Activated T-cell treated with anti-CD3 and anti-CD28 coated beads, Interleukin-2, amount 50 U/mL, for 72 hours (primary cell): ENCODE measurements at places on chromosomes 5 and 9. TPM values are rescaled to one million over a fixed set of nuclear protein-coding genes. Genes with fewer than 3 reads are reported as not detected.

DNA sequence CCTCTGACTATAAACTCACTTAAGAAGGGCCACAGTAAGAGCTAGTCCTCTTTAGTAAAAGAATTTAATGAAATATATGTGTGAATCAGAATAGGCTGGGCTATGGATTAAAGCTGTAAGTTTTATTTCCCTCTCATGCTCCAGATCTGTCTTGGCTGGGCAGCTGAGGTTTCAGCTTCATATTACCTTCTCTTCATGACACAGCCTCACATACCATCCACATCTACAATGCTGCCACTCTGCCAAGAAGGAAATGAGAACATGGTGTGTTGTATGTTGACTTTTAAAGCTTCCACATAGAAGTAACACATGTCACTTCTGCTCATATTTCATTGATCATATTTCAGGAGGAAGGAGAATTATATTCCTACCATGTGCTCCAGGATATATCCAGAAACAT is 776.0 kb upstream of the ACO1 start:
- no peak for DNase-seq
- no peaks in the 10 kb centered on the region for H3K27me3 ChIP-seq
- no peak overlapping the region for H3K4me3 ChIP-seq
- no peak overlapping the region for H3K27ac ChIP-seq

DNA sequence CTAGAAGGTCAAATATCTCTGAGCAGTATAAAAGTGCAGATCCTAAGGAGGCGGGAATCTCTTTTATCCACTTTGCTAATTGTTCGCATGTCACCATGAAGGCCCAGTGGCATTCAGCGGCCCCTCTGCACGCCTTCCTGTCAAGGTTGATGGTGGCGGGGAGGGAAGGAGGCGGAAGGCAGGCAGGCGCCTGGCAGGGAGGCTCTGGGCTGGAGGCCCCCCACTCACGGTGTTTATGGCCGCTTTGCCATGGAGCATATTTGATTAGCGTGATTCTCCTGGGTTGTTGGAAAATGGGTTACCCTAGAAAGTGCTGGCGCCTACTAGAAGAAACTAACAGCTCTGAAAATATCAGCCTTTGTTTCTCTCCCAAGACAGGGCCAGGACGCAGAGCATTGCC is 209.6 kb downstream of the FSTL4 start:
- no peak for DNase-seq
- peaks cover 29% of the 10 kb centered on the region for H3K4me1 ChIP-seq
- no peak overlapping the region for H3K27ac ChIP-seq
- H3K27me3 ChIP-seq, result no peaks in the 10 kb centered on the region

GRCh38 chr5:37637165-37637845 is 202.5 kb downstream of the GDNF start:
- no peak overlapping the region for H3K4me3 ChIP-seq
- H3K27me3 ChIP-seq, result no peaks in the 10 kb centered on the region
- H3K36me3 ChIP-seq, result peaks cover 8% of the 10 kb centered on the region
- DNase-seq, result no peak
- H3K27ac ChIP-seq, result no peak overlapping the region
- no peaks in the 10 kb centered on the region for H3K4me1 ChIP-seq

DNA sequence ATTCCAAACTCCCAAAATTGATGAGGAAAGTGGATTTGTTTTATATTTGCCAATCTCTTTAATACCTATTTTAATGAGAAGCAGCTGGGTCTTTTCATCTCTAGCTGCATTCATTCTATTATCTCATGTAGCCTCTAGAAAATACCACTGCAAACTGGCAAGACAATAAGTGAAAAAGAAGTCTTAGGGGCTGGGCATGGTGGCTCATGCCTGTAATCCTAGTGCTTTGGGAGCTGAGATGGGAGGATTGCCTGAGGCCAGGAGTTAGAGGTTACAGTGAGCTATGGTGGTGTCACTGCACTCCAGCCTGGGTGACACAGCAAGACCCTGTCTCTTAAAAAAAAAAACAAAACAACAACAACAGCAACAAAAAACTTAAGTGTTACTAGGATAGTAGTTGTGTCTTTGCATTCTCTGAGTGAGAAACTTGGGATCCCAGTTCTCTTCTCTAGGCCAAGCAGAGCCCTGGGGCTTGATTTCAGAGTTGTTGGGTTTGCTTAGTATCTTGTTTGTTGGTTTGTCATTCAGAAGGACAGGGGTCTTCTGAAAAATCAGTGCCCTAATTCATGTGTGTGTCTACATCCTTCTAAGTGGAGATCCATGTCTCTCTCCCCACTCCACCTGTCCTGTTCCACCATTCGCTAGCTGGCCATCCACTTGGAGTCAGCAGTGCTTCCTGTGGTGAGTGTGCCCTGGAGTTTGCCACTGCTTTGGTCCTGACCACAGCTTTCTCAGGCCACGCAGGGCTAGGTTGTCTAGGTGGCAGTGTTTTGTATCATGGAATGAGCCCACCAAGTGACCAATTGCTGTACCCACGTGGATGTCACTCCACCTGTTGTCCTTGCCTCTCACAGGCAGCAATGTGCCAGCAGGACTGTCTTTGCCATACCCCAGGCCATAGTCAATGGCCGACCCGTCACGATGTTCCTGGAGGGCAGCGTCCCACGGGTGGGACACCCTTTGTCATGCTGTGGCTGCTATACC is 19.5 kb downstream of the MARCHF6 start:
- H3K4me3 ChIP-seq, result no peak overlapping the region
- H3K4me1 ChIP-seq, result peaks cover 84% of the 10 kb centered on the region
- no peak overlapping the region for H3K27ac ChIP-seq
- no peak for DNase-seq
- H3K27me3 ChIP-seq, result no peaks in the 10 kb centered on the region

GRCh38 chr5:78984439-78985115 is 533 bp downstream of the ARSB start:
- peaks cover 41% of the 10 kb centered on the region for H3K4me1 ChIP-seq
- peak overlapping the region; percentile 94 for H3K27ac ChIP-seq
- peak overlapping the region; percentile 89 for H3K4me3 ChIP-seq
- H3K27me3 ChIP-seq, result no peaks in the 10 kb centered on the region

DNA sequence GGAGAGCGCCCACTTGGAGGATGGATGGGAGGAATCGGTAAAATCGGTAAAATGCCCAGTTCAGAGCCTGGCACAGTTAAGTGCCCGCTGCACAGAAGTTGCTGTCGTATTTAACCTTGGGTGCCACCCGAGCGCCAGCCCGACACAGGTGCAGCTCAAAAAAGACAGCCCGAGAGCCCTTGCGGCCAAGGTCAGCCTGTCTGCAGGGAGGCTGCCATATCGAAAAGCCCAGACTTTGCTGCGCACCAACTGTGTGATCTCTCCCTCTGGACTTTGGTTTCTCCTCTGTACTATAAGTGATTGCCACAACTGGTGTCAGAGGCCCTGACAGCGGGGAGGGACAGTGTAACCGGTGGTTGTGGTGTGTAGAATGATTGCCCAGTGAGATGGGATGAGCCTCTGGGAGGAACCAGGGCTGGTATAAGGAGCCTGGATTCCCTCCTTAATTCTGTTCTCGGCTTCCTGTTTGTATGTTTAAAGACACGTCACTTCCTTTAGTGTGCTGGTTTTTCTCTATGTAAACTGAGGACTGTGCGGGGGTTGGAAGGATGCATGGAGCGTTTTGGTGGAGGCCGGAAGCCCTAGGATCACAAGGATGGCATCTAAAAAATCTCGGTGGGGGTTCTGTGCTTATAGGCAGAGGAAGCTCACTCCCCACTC is 792 bp downstream of the NTMT1 start:
- H3K27me3 ChIP-seq, result peaks cover 11% of the 10 kb centered on the region
- no peak for DNase-seq
- H3K27ac ChIP-seq, result peak overlapping the region; percentile 40
- H3K36me3 ChIP-seq, result peaks cover 5% of the 10 kb centered on the region

- H3K4me3 ChIP-seq, result no peak overlapping the region
- no peak for DNase-seq
- no peaks in the 10 kb centered on the region for H3K27me3 ChIP-seq
- H3K27ac ChIP-seq, result peak overlapping the region; percentile 11
Measured at GRCh38 chr5:151800532-151800931, 28.8 kb downstream of the G3BP1 start.

DNA sequence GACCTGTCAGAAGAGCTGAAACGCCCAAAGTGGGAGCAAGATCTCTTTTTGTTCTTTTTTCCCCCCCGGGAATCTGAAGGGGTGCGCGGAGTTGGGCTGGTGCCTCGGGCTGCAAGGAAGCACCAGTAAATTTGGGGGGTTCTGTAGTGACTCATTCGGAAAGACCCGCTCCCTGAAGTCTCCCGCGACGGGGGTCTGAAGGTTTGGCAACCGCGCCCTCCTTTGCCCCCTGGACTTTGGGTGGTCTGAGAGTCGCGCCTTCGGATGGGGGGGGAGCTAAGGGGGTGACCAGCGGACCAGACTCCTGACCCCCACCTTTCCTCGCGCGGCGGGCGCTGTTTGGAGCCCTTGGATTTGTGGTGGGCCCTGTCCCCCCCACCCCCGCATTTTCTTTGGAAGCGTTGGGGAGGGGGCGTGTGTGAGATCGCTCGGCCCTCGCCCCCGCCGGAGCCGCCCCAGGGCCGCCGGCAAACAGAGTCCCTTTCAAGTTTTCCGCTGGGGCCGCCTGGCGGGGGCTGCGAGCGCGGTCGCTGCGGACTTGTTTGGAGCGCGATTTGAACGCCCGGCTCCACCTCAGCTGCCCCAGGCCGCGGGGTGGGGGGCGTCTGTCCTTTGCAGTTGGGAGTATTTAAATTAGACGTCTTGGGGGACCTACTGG is 2.0 kb downstream of the CXXC5 start:
- peaks cover 79% of the 10 kb centered on the region for H3K27me3 ChIP-seq
- peaks cover 1% of the 10 kb centered on the region for H3K36me3 ChIP-seq
- no peak overlapping the region for H3K27ac ChIP-seq
- peaks cover 45% of the 10 kb centered on the region for H3K4me1 ChIP-seq
- H3K4me3 ChIP-seq, result peak overlapping the region; percentile 92

DNA sequence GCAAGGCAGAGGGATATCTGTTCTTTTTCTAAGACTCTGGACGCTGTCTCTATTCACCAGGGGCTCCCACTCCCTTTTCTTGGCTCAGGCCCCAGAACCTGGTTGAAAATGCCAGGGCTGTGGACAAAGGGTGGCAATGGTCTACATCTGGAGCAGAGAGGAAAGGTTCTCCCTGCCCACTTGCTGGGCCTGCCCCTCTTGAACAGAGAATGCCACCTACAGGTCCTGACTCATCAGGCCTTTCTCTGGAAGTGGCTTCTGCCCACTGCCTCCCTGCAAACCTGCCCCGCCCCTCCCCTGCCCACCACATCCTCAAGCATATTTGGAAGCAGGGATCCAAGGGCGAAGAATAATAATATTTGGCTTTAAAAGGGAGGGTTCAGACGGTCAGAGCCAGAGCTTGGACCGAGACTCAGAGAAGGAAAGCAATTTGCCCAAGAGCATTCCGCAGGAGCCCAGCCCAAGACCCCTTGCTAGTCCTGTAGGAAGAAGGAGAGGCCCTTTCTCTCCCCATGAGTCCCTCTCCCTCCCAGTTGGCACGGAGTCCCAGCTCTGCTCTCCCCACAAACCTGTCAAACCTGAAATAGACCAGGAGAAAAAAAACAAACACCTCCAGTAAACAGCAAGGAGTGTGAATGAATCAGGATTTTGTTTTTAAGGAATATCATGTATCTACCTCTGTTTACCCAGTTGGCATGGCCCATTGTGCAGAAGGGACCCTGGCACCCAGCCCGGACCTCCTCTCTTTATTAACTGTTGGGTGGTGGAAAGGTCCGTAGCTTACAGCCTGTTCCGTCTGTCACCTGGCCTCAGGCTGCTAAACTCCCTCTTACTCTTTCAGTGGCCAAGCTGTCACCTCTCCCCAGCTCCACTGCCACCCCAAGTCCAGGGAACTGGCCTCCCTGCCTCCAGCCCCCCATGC is 37.7 kb upstream of the STXBP1 start:
- peak overlapping the region; percentile 58 for H3K27ac ChIP-seq
- no peaks in the 10 kb centered on the region for H3K27me3 ChIP-seq
- no peaks in the 10 kb centered on the region for H3K36me3 ChIP-seq

DNA sequence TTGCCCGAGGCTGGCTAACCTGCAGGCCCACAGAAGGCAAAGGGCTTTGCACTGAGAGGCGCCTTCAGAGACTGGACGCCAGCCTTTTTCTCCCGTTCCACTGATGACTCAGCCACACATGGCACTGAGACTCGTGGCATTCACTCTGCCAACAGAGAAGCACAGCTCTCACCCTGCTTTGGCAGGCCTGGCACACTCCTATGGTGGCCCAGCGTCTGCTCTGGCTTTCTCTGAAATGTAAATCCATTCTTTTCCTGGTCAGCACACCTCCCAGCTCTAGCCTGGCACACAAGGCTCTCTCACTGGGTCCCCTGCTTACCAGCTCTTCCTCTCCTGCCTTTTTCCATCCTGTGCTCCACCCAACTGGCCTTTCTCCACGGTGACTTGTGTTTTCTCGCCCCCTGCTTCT is 5.9 kb upstream of the MELK start:
- peaks cover 5% of the 10 kb centered on the region for H3K4me1 ChIP-seq
- no peak for DNase-seq
- no peak overlapping the region for H3K27ac ChIP-seq
- H3K36me3 ChIP-seq, result no peaks in the 10 kb centered on the region

DNA sequence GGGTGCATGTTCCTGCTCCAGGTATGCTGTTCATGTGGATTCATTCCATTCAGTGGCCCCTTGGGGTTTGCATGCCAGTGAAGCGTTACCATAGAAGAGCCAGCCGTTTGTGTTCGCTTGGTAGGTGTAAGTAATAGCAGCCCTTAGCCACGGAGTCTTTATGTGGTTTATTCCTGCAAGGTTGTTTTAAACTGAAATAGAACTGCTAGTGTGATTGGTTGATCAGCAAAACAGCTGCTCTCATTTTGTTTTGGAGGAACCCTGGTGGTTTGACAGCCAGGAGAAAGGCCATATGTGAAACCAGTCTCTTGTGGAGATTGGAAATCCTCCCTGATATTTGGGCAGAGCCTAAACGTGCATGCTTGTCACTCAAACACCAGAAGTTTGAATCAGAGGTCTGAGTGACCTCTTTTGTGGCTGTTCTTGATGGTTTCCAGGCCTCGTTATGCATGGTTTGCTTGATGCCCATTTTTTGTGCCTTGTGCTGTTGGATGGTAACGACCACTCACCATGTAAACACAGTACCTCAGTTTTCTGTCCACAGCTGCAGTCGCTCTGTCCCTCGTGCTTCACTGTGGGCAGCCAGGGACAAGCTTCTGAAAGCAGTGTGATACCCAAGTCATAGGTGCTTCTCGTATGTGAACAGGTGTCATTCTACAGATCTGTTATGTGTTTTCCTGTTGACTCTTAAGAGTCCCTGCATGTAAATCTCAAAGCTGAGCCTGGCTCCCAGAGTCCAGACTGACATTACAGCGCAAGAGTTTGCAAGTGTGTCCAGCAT is 58.3 kb upstream of the NXNL2 start:
- peak overlapping the region; percentile 41 for H3K4me3 ChIP-seq
- H3K4me1 ChIP-seq, result peaks cover 27% of the 10 kb centered on the region
- H3K27me3 ChIP-seq, result no peaks in the 10 kb centered on the region
- peak; percentile 14 for DNase-seq
- no peak overlapping the region for H3K27ac ChIP-seq

Gene IGFBPL1
- not detected for total RNA-seq

Gene SOHLH1
- total RNA-seq, result not detected

Gene ENTPD2
- total RNA-seq, result 0.28 TPM

Gene CMBL
- 1.2 TPM for total RNA-seq

Gene IFNB1
- total RNA-seq, result 0.58 TPM

Gene NTNG2
- 5.4 TPM for total RNA-seq

Gene SPATA31C2
- total RNA-seq, result not detected
